ENCODE measurements at places on chromosomes 4 and X.

GRCh38 chrX:48961585-48962091, 4.2 kb upstream of the OTUD5 start:
- DNase-seq, result no peak

DNA sequence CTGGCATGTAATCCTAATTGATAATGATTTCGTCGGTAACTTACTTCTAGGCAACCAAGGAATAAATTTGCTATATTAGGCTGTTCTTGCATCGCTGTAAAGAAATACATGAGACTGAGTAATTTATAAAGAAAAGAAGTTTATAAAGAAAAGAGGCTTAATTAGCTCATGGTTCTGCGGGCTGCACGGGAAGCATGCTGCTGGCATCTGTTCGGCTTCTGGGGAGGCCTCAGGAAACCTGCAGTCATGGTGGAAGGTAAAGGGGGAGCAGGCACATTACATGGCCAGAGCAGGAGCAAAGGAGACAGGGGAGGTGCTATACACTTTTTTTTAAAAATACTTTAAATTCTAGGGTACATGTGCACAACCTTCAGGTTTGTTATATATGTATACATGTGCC, 290.2 kb downstream of the STK32B start:
- no peak for DNase-seq

GRCh38 chrX:42725196-42725595, 52.8 kb downstream of the PPP1R2C start:
- DNase-seq, result no peak

DNA sequence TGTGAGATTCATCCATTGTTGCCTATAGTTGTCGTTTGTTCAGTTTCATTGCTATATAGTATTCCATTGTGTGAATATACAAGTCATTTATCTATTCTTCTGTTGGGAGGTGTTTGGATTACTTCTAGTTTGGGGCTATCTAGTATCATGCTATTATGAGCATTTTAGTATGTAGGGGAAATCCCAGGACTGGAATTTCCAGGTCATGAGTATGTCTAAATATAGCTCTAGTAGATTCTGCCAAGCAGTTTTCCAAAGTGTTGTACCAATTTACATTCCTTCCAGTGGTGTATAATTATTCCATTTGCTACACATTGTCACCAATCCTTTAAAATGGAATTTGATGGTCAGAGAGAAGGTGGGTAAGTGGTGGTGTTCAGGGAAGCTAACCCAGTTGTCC, 30.1 kb downstream of the EGFL6 start:
- DNase-seq, result no peak

DNA sequence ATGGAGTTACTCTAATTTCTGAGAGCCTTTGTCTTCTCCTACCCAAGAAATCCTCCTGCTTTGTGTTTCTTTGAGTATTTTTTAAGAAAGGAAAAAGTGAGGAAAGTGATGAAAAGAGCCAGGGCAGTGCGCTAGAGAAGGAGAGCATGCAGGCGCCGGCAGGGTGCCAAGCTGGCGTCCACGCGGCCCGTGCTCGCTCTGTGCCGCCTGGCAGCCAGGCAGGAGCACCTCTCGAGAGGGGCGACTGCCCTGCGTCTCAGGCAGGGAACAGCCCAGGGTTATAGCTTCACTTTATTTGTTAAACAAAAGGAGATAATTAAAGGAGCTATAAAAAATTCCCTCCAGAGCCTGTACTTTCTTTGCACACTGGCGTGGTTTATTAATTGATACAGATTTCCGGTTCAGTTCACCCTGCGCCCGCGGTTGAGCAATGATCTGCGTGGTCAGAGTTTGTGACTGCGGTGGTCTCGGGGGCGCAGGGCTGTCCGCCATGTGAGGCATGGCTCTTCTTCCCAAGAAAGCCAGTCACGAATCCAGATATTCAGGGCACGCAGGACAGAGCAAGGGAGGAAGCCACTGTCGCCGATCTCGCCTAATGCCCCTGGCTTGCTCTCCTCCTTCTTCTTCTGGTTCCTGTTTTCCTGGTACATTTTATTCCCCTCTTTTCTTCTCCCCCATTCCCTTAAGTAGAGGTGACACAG, 110.8 kb upstream of the PAQR3 start:
- no peak for DNase-seq

- peak; percentile 43 for DNase-seq
Observed at GRCh38 chrX:49754233-49754857, 58.6 kb upstream of the PAGE1 start.

GRCh38 chrX:41333003-41333743, 789 bp upstream of the DDX3X start:
- peak; percentile 81 for DNase-seq

DNA sequence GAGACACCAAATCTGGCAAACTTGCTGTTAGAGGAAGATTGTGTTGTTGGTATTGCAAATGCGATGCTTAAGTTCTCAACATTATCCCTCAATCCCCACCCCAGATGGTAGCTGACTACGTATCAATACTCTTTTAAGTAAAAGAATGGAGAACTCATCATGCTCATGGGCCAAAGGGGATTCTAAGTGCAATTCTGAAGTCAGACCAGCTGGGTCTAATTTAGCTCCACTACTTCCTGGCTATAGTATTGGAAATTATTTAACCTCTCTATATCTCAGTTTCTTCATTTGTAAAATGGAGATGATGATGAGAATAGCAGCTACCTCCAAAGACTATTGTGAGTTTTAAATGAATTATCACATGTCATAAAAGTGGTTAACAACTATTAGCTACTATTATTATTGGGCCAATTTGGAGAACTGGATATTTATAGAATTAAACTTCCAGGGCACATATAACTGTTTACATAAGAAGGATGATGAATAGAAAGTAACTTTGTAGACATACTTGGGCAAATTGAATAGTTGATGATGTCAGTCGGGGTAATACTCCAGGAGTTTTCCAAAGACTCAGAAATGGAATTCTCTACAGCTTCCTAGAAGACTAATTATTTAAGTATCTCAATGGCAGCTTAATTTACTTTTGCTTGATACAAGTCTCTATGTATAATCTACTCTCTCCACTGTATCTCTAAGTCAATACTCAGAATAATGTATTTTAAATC, 5.0 kb upstream of the SLAIN2 start:
- no peak for DNase-seq

GRCh38 chrX:10450229-10450958, 170.0 kb downstream of the MID1 start:
- DNase-seq, result no peak

All from activated CD4-positive, alpha-beta T cell treated with anti-CD3 and anti-CD28 coated beads, Interleukin-2, amount 50 U/mL, for 1 hour (primary cell).